Small intestine (tissue), 16 donors: ENCODE measurements at places on chromosomes 7 and 10.

- no peak for DNase-seq
Measured at GRCh38 chr10:19332304-19332703, 283.7 kb downstream of the MALRD1 start.

- peak; percentile 11 for DNase-seq
Measured at GRCh38 chr7:120272701-120273475, at the start of gene KCND2. TSS of gene KCND2 (plus strand) at chr7:120273175.

DNA sequence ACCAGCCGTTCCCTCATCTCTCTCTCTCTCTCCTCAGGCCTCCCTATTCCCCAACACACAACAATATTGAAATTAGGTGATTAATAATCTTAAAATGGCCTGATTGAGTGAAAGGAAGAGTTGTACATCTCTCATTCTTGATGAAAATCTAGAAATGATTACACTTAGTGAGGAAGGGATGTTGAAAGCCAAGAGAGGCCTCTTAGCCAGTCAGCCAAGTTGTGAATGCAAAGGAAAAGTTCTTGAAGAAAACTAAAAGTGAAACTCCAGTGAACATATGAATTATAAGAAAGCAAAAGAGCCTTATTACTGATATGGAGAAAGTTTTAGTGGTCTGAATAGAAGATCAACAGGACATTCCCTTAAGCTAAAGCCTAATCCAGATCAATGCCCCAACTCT lies 695.1 kb downstream of the GRID1 start:
- no peak for DNase-seq

DNA sequence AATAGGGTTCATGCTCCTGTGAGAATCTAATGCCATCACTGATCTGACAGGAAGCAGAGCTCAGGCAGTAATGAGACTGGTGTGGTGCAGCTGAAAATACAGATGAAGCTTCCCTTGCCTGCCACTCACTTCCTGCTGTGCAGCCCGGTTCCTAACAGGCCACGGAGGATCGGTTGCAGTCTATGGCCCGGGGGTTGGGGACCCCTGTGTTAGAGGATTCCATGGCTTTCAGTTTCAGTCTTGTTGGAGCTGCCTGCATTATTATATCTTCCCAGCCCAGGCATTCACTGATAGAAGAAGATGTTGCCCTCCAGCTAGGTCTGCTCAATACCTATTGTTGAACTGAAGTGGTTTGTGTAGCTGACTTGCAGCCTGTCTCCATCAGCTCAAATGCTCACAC lies 1298.8 kb downstream of the TYW1 start:
- DNase-seq: no peak

DNA sequence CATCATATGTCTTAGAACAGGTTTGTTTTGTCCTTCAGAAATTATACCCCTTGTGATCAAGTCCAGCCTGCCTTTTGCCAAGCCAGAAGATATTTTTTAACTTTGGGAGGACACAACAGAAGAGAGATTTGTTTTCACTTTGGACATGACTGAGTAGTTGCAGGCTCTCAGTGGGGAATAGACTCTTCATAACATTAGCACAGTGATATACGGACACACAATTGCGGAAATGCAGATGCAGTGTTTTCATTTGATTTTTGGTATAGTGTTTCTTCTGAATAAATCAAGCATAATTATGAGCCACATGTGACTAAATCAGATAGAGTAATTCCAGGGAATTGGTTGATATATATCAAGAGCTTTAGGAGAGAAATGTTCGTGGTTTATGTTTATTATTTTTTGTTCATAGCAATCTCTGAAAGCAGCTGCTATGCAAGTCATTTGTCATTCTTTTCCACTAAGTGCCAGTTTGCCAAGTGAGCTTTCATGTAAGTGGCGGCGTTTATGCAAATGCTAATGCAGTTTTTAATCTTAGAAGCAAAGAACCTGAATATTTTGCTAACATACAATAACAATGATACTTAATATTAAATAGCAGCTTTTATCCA lies 69.6 kb upstream of the HDAC9 start:
- no peak for DNase-seq

GRCh38 chr7:128207609-128208008 lies 33.5 kb upstream of the LEP start:
- DNase-seq: no peak

DNA sequence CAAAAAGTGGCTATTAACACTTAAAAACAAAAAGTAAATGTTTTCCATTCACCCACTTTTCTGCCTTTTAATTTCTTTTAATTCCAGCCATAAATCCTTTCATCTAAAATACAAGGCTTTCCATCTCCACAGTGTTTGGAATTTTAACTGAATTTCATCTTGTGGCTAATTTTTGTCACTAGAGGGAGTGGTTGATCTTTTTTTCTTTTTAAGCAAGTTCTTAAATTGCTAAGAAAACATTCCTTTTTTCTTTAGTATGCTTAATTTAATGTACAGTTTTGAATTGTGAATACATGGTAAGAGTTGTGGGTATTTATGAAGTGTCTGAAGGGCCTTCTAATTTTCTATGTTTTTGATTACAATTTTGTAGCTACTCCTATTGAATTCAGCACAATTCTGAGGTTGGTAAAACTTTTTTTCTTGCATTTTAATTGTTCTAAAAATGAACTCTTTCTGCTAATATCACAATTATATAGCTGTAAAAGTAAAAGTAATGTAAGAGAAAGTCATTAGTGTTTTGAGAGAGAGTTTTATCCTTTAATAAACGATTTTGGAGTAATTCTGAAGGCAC lies 54.9 kb upstream of the ANK3 start:
- DNase-seq: peak; percentile 13

DNA sequence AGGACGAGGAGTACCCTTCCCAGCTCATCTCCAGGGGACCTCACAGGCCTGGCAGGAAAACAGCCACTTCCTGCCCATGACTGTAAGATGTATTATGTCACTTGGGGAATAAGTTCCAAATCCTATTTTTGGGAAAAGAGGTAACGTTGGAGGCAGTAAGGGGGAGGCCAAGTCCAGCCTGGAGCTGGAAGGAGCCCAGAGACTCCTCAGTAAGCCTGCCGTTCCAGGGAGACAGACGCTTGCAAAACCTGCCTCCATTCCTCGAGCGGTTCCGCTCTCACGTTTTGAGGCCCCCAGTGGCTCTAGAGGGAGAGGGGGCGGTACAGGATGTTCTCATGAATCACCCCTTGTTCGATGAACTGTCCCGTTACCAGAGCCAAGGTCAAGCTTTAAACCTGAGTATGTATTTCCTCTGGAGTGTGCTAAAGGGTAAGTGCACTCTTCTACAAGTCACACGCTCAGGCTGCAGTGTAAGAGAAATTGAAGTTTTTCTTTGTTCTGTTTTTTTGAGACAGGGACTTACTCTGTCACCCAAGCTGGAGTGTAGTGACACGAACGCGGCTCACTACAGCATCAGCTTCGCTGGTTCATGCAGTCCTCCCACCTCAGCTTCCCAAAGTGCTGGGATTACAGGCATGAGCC lies 45.5 kb upstream of the CYTH3 start:
- DNase-seq: peak; percentile 8

- no peak for DNase-seq
Measured at GRCh38 chr10:3467052-3467951, 294.7 kb upstream of the PITRM1 start.

DNA sequence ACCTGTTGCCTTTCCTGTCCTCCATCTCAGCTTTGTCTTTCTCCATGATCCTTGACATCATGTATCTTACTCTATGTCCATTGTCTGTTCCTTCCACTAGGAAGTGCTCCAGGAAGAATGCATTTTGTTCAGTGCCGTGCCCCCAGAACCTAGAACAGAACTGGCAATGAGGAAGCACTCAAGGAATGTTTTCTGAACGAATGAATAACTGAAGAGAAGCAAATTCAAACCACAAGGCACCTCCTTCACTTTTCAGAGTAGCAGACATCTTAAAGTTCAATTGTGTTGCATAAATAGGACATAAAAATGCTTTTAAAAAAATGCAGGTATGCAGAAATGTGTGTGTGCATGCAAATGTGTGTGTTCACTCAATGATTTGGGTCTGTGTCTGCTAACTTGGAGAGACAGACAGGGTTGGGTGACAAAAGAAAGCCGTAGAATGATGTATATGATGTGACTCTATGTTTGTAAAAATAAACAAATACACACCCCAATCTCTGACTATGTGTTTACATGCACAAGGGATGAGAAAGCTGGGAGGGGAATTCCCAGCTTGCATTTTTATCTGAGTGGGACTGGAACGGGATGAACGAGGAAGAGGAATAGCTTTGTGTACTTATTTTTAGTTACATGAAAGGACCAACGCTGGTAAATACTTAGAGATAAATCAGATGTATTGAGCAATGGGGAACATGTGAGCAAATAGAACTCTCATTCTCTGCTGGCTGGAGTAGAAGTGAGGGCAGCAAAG lies 237.7 kb downstream of the FANK1 start:
- no peak for DNase-seq

DNA sequence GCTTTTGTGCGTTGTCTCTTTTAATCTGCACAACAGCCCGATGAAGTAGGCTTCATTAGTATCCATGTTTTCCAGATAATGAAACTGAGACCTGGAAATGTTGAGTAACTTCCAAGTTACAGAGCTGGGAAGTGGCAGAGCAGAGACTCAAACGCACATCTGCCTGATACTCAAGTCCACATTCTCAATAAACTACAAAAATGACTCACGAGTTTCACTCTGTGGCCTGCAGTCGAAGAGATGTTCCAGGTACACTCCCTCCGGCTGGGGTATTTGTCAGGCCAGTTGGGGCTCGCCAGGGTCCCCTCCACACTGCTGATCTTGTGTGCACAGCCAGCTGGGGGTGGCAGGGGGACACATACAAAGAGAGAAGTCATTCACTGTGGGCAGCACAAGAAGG lies 17.7 kb upstream of the OPALIN start:
- DNase-seq: no peak

- DNase-seq: no peak
Measured at GRCh38 chr7:34208878-34209621, 303.7 kb downstream of the BMPER start.

DNA sequence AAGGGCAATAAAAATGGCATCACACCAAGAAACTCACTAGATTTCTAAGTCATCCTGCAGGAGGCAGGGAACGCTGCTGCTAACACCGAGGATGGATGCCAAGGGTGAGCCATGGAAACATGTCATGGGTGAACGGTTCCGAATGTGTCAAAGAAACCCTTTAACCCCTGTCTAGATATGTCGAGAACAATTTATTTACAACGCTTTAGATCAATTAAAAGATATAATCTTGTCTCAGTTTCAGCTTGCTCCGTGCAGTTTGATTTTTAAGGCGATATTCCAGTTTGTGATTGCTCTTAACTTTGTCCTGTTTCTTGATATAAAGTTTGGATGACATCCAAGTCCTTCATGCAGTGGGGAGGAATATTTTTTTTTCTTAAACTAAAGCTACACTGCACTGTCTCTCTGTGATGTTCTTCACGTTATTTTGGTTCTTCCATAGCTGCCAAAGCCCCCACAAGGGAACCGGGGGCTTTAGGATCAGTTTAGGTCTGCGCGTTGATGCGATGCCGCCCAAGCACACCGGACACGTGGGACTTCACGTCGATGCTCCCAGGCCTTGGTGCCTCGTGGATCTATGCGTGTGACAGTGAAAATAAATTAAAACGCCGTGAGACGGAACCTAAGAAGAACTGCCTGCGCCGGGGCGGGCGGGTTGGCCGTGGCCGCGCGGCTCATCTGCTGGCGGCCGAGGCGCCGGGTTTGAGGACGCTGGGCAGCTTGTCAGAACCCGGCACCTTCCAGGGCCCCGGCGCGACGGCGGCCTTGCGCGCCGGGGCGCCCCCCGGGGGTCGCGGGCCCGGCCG lies 220.3 kb downstream of the PHTF2 start:
- peak; percentile 44 for DNase-seq

- no peak for DNase-seq
Measured at GRCh38 chr10:5608608-5609220, 57.7 kb downstream of the ASB13 start.

DNA sequence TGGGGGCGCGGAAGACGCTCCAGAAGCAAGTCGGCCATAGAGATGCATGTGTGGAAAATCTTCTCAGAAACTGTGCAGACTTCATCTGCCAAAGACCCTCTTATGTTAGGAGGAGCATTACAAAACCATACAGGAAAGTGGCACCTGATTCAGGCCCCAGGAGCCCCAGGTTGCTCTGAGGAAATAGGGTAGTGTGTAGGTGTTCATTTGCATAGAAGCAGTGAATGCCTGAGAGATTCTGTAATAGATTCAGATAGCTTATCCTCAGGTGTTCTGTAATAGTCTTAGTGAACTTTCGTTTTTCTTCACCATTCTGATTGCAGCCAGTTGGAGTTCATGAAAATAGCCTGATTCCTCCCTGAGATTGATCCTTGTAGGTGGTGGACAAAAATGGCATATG lies 106.4 kb upstream of the GJD4 start:
- peak; percentile 40 for DNase-seq

DNA sequence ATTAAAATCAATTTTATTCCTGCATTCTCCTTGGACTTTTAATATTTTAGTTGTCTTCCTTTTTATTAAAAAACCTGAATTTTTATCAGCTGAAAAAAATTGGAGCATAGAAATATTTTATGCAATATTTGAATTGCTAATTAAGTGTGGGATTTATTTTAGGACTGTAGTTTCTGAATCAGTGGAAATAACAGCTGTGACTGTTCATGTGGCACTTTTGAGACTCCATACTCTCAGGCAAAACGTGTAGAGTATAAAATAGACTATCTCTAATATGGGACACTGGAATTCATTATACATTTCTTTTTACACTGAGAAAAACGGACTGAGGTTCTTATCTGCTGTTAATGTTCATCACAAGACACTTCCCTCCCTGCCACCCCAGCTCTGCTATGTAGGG lies 558.3 kb upstream of the TPK1 start:
- no peak for DNase-seq

- no peak for DNase-seq
Measured at GRCh38 chr7:98324782-98325181, 43.3 kb downstream of the BRI3 start.

DNA sequence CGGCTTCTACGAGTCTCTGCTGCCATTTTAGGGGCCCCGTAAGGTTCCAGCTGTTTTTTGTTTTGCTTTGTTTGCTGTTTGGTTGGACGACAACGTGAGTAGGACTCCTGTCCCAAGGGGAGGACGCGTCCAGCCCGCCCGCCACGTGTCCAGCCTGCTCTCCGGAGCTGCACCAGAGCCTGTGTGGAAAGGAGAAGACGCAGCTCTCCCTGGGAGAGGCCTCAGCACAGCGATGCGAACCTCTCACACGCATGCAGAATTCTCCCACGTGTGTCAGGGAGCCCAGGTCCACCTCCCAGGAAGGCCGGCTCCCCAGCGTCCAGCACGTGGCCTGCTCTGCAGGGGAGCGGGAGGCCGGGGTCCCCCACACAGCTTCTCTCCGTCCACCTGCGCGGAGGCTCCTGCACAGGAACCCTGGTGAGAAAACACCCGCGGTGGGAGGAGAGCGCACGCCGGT lies 36.4 kb upstream of the DNAJB6 start:
- no peak for DNase-seq

- no peak for DNase-seq
Measured at GRCh38 chr10:124799211-124799610, 2.4 kb upstream of the ABRAXAS2 start.

GRCh38 chr10:99785646-99786045 lies 3.2 kb downstream of the ABCC2 start:
- no peak for DNase-seq
